ENCODE measurements at places on chromosomes 13 and 19.

GRCh38 chr13:51643882-51644281, 59.6 kb downstream of the WDFY2 start:
- no peak for DNase-seq

GRCh38 chr19:13103581-13104359, 1.1 kb upstream of the LYL1 start:
- DNase-seq = no peak

DNA sequence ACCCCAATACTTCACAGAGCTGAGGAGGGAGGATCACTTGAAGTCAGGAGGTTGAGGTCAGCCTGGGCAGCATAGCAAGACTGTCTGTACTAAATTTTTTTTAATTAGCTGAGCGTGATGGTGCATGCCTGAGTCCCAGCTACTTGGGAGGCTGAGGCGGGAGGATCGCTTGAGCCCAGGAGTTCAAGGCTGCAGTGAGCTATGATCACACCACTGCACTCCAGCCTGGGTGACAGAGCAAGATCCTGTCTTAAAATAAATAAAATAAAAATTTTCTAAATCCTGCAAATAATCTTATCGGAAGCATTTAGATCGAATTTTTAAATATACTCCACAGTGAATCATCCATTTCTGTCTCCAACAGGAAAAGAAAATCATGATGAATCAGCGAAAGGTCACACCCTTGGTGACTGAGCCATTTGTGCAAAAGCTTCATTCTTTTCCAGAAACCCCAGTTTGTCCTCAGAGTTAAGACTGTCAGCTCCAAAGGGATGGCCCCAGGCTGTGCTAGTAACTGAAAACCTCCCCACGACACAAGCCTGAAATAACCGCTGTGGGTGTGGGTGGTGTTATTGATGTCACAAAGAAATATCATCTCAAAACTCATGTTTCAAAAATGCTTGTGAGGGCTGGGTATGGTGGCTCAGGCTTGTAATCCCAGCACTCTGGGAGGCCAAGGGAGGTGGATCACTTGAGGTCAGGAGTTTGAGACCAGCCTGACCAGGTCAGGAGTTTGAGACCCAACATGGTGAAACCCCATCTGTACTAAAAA, 167.6 kb downstream of the PTPRS start:
- no peak for DNase-seq

DNA sequence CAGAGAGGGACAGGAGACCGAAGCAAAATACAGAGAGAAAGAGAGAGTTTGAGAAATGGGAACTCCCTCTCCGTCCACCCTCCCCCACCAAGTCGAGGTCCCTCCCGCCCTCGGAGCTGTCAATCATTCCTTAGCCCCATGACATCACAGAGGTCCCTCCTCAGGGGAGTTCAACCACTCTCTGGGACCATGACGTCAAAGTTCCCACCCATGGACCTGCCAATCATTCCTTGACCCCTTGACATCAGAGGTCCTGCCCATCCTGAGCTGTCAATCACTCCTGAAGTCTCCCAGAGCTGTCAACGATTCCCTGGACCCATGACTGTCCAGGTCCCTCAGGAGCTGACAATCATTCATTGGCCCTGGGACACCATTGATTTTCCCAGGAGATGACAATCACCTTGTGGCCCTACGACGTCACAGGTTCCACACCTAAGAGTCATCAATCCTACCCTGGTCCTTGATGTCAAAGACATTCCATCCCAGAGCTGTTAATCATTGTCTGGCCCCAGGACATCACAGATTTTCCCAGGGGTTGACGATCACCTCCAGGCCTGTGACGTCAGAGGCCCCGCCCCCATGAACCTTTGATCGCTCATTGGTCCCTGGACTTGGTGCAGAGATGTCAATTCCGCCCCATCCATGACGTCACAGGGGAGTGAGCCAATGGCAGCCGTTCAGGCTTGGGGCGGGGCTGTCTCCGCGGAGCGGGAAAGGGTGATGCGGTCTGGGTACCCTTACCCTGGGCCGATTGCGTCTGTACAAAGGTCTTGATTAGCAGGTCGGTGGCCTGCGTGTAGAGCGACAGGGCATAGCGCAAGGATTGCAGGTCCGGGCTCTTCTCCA, 61.7 kb downstream of the COLGALT1 start:
- DNase-seq = no peak

DNA sequence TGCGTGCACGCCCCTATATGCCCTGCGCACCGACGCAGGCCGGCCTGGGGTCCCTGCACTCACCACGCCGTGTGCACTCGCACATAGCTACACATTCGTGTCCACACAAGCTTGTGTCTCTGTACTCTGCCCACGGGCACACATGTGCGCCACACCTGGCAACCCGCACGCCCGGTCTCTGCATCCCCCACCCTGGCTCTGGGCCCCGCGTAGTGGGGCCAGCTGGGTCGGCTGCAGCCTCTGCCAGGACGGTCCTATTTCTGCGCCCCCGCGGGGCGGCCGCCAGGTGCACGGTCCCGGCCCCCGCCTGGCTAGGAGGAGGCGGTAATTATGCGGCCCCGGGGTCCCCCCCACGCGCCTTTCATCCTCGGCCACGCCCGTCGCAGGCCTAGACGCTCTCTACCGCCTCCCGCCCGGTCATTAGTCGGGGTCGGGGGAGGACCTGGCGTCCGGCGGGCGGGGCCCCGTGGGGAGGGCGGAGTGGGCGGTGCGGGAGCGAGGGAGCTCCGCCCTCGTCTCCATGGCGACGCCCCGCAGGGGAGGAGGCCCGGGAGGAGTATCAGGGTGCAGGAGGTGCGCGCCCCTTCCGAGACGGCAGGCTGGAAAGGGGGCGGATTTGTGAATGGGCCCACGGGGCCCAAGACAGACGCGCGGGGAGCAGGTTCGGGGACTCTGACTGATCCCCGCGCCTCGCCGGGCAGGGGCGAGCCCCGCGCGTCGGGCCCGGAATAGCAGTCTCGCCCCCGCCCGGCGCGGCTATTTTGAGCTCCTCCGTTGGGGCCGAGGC, 2.8 kb upstream of the CIRBP start:
- peak; percentile 82 for DNase-seq

- DNase-seq = peak; percentile 63
These were observed at the start of gene ITM2B for GRCh38 chr13:48233046-48233888. Gene ITM2B (plus strand): TSS chr13:48233206. CDS start chr13:48233361, 155 bp downstream.

DNA sequence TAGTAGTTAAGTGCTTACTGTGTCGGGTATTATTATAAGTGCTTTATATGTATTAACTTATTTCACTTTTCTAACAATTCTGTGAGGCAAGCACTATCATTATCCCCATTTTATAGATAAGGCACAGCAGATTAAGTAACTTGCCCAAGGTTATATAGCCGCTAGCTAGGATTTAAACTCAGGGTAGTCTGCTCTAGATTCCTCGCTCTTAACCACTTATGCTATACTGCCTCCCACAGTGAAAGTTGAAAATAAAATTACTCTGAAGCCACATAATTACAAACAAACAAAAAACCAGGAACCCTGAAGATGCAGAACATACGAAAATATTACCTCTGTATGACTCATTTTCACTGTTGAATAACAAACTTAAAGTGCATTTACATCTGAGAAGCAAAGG, 3.9 kb downstream of the TEX30 start:
- DNase-seq = no peak

GRCh38 chr19:11737964-11738745, 591 bp downstream of the ZNF823 start:
- peak; percentile 27 for DNase-seq
